ENCODE measurements at places on chromosomes 5 and 9.

- DNase-seq = no peak
Observed at GRCh38 chr9:25025686-25026085, 480.0 kb upstream of the IZUMO3 start.

DNA sequence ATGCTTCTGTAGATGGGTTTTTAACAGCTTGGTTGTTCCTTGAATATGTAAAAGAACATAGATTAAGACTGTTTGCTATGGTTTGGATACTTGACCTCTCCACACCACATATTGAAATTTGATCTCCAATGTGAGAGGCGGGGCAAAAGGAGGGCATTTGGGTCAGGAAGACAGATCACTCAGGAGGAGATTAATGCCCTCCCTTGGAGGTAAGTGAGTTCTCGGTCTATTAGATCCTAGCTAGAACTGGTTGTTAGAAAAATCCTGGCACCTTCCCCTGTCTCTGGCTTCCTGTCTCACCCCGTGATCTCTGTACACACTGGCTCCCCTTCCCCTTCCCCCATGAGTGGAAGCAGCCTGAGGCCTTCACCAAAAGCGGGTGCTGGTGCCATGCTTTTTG, 281.1 kb upstream of the ANKRD55 start:
- DNase-seq = no peak

DNA sequence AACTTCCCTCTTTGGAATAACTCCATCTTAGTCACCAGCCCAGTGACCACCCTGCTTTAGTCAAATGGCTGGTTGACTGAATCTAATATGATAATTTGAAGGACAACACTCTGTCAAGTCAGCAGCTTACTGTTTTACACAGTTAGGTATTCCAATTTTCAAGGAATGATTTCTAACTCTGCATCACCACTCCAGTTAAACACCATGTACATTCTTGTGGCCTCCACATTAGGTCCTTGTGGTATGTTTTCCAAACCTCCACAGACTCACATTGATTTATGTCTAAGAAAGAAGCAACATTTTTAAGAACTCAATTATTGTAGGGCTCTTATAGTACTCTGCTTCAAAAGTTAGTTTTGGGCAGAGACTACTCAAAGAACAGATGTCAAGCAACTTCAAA, 110.7 kb downstream of the TLE1 start:
- DNase-seq = no peak

GRCh38 chr5:37056762-37057161, 180.2 kb downstream of the NIPBL start:
- no peak for DNase-seq

- no peak for DNase-seq
Observed at GRCh38 chr5:135186662-135187522, 152.9 kb upstream of the PITX1 start.

Measured in HL-60 (cell line).